NCI-H2029 (cell line): ENCODE measurements at places on chromosomes 7 and 10.

GRCh38 chr10:66982792-66983474, 57.1 kb downstream of the LRRTM3 start:
- no peak for DNase-seq

DNA sequence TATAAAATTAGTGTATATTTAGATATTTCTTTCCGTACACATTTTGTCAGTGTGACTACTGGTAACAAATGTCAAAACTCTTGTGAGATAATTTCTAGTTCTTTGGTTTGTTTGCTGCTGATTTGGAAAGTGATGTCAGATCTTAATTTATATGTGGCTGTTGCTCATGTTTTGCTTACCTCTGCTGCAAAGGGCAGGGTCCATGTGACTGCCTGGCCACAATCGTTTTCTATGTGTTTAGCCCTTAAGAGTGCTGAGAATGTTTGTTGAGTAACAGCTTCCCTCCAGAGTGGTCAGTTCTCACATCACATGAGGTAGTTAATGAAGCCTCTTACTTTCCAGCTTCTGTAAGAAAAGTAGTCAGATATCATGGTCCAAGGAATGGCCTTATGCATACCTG, 4.2 kb downstream of the NRBF2 start:
- DNase-seq: no peak

GRCh38 chr10:100985336-100985735, 2.0 kb downstream of the MRPL43 start:
- no peak for DNase-seq

- no peak for DNase-seq
Measured at GRCh38 chr7:157431951-157432540, 95.2 kb downstream of the DNAJB6 start.

DNA sequence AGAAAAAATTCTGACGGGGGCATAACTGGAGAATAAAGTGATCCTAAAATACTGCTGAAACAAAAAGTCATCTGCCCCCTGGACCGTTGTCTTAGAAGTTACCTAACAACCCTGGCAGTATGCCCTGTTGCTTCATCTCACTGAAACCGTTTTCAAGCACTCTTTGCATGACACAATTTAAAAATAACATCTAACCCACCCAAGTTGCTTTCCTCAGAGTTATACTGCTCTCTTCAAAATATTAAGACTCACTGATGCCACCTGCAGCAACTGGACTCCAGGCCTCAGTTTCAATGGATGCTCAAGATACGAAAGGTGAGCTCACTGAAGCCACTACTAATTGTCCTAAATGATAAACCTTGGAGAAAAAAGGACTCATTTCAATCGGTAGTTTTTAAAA, 57.4 kb downstream of the CDK6 start:
- DNase-seq: no peak

- DNase-seq: no peak
Measured at GRCh38 chr7:20317413-20317812, 13.3 kb upstream of the ITGB8 start.

- no peak for DNase-seq
Measured at GRCh38 chr7:3922175-3922635, 621.2 kb downstream of the SDK1 start.

GRCh38 chr7:157668884-157669767, 332.3 kb downstream of the DNAJB6 start:
- no peak for DNase-seq

- DNase-seq: no peak
Measured at GRCh38 chr10:7111561-7111960, 299.3 kb downstream of the SFMBT2 start.

DNA sequence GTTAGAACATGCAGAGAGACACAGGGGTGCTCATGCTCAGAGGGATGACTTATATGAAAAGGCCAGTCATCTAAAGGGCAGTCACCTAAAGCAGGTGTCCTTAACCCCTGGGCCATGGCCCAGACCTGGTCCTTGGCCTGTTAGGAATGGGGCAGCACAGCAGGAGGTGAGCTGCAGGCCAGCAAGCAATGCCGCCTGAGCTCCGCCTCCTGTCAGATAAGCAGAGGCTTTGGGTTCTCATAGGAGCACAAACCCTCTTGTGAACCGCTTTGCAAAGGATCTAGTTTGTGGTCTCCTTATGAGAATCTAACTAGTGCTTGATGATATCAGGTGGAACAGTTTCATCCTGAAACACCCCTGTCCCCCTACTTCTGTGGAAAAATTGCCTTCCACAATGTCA, 14.5 kb downstream of the ANKRD7 start:
- DNase-seq: no peak
